ENCODE measurements at places on chromosomes 5 and 9. TPM values are rescaled to one million over a fixed set of nuclear protein-coding genes. Genes with fewer than 3 reads are reported as not detected.

ANKRD18A gene
- total RNA-seq = 2.4 TPM

DNAI1 gene
- not detected for total RNA-seq

PRLR gene
- 1.8 TPM for total RNA-seq

FBN2 gene
- total RNA-seq = 31.9 TPM

TNIP1 gene
- total RNA-seq = 454 TPM

CAMSAP1 gene
- total RNA-seq = 70.4 TPM

NMUR2 gene
- total RNA-seq = not detected

IL9 gene
- total RNA-seq = not detected

SREK1IP1 gene
- 7.9 TPM for total RNA-seq

MELK gene
- 16.0 TPM for total RNA-seq

PRRX2 gene
- total RNA-seq = not detected

ANKRD34B gene
- 1.5 TPM for total RNA-seq

PRDM9 gene
- total RNA-seq = not detected

C9orf50 gene
- not detected for total RNA-seq

AQP7 gene
- not detected for total RNA-seq

OR13F1 gene
- not detected for total RNA-seq

TMEM174 gene
- total RNA-seq = not detected

GCNT4 gene
- total RNA-seq = 3.2 TPM

SVEP1 gene
- 1.6 TPM for total RNA-seq

CER1 gene
- total RNA-seq = not detected

PCDHB13 gene
- total RNA-seq = 1.9 TPM

KLHL3 gene
- 1.6 TPM for total RNA-seq

DIRAS2 gene
- 2.8 TPM for total RNA-seq

RNF183 gene
- total RNA-seq = not detected

ARID3C gene
- total RNA-seq = 0.48 TPM

GADD45G gene
- total RNA-seq = 0.41 TPM

SLC2A8 gene
- 27.5 TPM for total RNA-seq

SLC45A2 gene
- total RNA-seq = not detected

LECT2 gene
- not detected for total RNA-seq

PKD2L2 gene
- not detected for total RNA-seq

NREP gene
- 154 TPM for total RNA-seq

LCN15 gene
- total RNA-seq = not detected

PRR16 gene
- 1.0 TPM for total RNA-seq

TPPP gene
- total RNA-seq = 2.5 TPM

SLC36A3 gene
- total RNA-seq = not detected

CLIC3 gene
- total RNA-seq = 0.75 TPM

VAV2 gene
- 48.3 TPM for total RNA-seq

DBH gene
- total RNA-seq = not detected

SPINK7 gene
- not detected for total RNA-seq

IL31RA gene
- not detected for total RNA-seq

ATG12 gene
- 35.1 TPM for total RNA-seq

PPIP5K2 gene
- total RNA-seq = 30.6 TPM

CD14 gene
- total RNA-seq = 0.29 TPM

ORM1 gene
- not detected for total RNA-seq

PCDHGB1 gene
- total RNA-seq = 1.7 TPM

REEP2 gene
- 40.2 TPM for total RNA-seq

CTXN3 gene
- total RNA-seq = not detected

GDA gene
- 0.04 TPM for total RNA-seq

Data from kidney epithelial cell (primary cell).